ENCODE measurements at places on chromosomes 11 and 22.

GRCh38 chr22:39723899-39724351 lies 153.4 kb downstream of the CACNA1I start:
- no peak for DNase-seq

- DNase-seq, result no peak
Observed at GRCh38 chr11:71182791-71183677, 69.3 kb downstream of the SHANK2 start.

GRCh38 chr11:64451856-64452255 lies 92.9 kb downstream of the RPS6KA4 start:
- DNase-seq, result no peak

DNA sequence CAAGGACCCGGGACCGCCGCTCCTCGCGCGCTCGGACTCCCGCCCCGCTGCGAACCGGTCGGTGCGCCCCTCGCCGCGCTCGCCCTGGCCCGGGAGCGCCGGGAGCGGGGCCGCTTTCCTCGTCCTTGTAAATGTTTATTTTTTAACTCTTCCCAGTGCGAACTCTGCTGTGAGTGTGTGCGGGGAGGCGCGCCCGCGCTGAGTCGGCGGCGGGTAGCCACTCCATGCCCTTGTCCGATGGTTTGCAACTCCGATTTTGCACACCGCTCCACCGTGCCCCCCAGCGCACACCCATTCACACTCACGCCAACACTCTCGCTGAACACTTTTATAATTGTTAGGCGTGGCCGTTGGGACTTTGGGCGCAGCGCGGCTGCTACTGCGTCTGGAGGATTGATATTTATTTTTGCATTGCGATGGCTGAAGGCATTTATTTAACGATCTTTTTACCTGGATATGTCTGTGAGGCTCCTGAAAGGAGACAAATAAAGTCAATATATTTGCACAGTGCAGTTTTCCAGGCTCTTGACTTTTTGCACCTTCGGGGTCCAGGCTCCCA lies 1.0 kb downstream of the C11orf96 start:
- no peak for DNase-seq

DNA sequence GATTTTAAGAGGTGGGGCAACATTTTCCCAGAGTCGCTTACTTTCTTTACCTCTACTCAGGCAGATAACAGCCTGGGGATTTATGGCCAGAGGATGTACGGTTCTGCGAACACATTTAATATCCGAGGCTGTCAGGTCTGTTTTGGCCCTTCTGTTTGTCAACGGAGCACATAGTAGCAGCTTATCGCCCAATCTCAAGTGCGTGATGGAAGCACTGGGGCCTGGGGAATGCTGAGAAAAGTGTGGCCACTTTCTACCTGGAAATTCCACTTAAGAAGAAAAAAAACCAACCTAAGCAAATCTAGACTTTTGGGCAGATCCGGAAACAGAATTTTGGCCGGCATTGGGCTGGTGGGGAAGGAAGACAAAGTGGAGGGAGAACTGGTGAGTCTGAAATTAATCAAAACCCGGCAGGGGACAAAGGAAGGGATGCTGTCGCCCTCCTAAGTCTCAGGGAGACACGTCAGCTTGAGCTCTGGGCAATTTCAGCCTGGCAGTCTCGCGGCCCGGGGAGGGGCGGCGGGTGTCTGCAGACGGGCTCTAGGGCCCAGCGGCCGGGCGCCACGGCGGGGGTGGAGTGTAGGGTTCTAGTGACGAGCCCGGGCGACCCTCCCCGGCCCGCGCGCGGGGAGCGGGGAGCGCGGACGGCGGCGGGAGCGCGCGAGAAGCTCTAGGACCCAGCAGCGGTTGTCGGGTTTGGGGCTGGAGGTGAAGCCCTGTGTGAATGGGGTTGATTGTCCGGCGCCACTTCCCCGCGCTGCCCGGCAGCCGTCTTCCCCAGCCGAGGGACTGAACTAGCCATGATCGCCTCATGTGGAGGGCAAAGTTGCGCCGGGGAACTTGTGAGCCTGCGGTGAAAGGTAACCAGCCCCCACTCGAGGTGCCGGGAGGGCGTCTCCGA lies at the start of gene AMOTL1:
AMOTL1 (plus strand) TSS at position 656 of the 901 bp plus-strand sequence; CDS start at position 812, 156 bp downstream.
- no peak for DNase-seq

DNA sequence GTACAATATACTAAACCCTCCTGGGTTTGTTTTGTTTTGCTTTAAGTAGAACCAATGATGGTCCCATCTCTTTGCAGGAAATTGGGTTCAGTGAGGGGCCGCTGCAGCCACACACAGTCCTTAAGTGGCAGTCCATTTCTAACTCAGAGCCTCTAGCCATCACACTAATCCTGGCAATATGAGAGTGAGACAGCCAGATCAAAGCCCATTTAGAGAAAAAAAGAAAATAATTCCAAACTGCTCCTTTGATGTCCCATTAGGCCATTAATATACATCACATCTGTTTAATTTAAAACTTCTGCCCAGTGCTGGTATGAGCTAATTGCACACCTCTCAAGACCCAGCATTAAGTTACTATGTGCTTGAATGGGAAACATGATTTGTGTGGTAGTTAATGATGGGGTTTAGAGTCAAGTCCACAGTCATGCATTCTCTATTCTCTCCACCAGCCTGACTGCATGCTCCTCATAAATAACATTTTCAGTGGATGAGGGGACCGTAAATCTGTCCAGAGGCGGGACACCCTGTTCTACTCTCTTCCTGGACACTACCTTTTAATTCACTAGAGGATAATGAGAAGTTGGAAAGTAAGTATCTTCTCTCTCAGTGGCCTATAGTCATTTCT lies 53.8 kb upstream of the BIRC3 start:
- no peak for DNase-seq

DNA sequence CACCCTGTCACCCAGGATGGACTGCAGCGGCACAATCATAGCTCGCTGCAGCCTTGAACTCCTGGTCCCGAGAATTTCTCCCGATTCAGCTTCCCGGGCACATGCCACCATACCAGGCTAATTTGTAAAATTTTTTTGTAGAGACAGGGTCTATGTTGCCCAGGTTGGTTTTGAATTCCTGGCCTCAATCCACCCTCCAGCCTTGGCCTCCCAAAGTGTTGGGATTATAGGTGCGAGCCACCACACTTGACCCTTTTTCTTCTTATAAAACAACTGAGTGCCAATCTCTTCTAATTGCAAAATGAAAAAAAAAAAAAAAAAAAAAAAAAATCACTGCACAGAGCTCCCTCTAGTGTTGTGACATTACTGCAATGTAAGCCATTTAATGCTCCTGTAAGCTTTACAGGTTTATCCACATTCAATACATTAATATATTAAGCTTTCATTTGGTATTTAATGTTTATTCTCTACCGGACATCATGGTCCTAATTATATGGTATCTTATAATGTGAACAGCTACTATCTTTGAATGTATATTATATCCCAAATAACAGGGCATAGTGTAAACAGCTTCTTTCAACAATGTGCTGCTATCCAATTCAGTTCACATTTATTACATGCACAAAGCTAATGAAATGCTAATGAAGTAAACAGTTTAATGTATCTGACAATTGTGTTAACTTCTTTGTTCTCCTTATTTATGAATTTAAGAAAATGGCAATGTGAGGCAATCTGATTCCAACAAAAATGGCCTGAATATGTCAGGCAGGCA lies 44.6 kb downstream of the COPB1 start:
- no peak for DNase-seq

- no peak for DNase-seq
Observed at GRCh38 chr11:64352995-64353714, 5.8 kb upstream of the RPS6KA4 start.

- no peak for DNase-seq
Observed at GRCh38 chr22:26990503-26991189, 333.3 kb downstream of the MIAT start.

- DNase-seq, result no peak
Observed at GRCh38 chr22:24330636-24331035, 60.0 kb downstream of the SPECC1L start.

- no peak for DNase-seq
Observed at GRCh38 chr11:30310623-30311022, 12.3 kb upstream of the ARL14EP start.

DNA sequence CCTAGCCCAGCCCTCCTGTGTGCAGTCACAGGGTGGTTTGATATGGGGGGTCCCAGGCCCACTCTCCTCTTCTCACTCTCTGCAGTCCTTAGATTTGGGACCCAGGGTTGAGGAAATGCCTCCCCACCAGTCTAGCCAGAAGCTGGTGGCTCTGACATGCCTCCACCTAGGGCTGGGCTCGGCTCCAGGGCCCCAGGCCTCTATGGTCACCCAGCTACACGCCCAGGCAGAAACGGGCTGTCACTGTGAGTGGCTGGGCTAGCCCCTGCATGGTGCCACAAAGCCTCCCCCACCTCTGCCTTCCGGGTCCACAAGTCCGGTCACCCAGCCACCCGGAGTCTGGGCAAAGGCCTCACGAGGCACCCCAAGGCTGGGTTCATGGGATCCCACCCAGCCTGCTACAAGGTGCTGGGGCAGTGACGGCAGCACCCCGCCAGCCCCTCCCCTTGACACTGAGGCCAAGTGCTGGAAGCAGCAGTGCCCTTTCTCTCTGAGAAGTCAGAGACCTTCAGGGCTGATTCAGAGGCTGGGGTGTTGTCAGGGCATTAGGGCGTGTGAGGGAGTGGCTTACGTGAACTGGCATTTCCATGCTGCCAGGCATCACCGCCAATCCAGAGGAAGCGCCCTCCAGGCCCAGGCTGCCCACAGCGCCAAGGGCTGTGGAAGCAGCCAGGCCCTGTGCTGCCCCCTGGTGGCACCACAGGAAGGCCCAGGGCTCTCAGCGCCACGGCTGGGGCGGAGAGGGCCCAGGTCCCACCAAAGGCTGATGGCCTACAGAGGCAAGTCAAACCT lies 638 bp upstream of the PITPNM1 start:
- peak; percentile 74 for DNase-seq

DNA sequence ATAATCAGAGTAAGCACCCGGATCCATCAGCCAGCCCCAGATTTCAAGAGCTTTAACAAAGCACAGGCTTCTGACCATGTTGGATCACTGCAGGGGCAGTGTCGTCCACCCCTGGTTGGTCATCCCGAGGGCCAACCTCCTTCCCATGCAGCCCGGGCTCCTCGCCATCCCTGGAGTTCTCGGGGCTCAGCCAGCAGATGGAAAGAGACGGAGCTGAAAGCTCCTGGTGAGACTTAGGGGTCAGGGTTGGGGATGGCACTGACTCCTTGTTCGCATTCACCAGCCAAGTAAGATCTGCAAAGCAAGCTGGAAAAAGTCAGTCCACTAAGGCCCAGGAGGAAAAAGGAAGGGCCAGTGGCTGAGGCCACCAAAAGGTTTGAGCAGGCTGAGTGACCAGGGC lies 888.9 kb downstream of the BRD1 start:
- no peak for DNase-seq

DNA sequence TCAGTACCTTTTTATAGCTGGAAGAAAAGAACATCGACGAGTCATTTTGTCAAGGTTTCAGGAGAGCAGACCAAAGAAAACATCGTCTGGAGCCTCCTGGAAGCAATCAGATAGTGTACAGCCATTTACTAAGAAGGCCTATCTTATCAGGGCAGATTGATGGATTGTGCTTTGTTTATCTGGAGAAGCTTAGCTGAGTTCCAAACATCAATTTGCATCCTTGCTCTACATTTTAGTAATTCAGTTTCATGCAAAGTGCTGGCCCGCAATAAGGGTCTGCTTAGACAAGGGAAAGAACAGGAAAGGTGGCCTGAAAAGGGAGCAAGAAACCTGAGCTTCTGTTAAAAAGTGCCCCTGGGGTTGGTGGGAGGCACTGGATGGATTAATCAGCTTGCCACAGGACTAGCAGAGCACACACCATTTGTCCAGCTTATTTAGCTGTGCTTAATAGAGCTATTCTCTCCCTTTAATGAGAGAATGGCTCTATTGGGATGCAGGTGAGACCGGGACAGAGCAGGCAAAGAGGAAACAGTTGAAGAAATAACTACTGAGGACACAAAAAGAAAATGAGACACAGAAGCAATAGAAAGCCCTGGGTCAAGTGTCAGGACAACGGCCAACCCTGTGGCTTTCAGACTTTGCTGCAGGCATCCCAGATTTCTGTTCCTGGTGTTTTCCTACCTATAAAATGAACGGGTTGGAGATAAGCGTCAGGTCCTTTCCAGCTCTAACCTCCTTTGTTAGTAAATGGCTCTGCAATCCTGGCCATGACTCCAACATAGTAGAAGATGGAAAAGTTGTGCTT lies 122.1 kb upstream of the TTC12 start:
- no peak for DNase-seq

DNA sequence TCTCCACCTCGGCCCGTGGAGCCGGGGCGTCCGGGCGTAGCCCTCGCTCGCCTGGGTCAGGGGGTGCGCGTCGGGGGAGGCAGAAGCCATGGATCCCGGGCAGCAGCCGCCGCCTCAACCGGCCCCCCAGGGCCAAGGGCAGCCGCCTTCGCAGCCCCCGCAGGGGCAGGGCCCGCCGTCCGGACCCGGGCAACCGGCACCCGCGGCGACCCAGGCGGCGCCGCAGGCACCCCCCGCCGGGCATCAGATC lies 439 bp downstream of the YAP1 start:
- DNase-seq, result no peak

GRCh38 chr11:111764621-111765020 lies 1.6 kb downstream of the PPP2R1B start:
- no peak for DNase-seq

- no peak for DNase-seq
Observed at GRCh38 chr11:30478923-30479322, 107.2 kb downstream of the MPPED2 start.

DNA sequence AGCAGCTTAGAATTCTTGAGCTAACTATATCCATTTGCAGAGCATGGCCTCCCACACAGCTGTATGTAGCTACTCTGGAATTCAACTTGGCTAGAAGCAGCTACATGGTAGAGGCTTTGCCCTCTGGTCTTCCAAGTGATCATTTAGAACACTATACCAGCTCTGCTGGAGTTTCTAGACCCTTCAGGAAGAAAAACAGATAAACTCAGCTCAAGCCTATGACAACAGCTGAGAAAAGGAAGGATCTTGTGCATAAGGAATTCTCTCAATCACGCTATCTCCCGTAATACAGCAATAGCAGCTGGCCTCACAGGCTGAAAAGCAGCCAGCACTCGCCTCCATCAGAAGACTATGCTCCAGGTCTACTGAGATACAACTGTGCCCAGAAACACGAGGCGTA lies 50.6 kb upstream of the APOA1 start:
- no peak for DNase-seq

- DNase-seq, result no peak
Observed at GRCh38 chr11:60347084-60347797, 20.2 kb downstream of the MS4A6E start.

- DNase-seq, result no peak
Observed at GRCh38 chr11:15673408-15673831, 558.7 kb downstream of the INSC start.

DNA sequence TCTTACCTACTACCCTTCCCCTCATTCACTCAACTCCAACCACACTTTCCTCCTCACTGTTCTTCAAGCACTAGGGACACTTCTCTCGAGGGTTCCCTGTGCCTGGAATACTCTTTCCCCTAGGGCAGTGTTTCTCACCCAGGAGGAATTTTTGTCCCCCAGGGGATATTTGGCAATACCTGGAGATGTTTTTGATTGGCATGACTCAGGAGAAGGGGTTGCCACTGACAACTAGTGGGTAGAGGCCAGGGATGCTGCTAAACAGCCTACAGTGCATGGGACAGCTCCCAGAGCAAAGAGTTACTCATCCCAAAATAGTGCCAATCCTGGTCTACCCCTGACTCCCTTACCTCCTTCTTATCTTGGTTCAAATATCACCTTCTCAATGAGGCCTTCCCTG lies 40.0 kb downstream of the BTG4 start:
- DNase-seq, result no peak

- DNase-seq, result no peak
Observed at GRCh38 chr22:39349506-39349966, 255 bp upstream of the SYNGR1 start.
